Hippocampal formation (tissue), 2 donors: ENCODE measurements at places on chromosomes 4 and X.
A peak's percentile ranks its signal among the peaks of the same experiment; 100 is the strongest.

- DNase-seq = no peak
These were observed 30.1 kb downstream of the NEIL3 start for GRCh38 chr4:177339477-177340374.

DNA sequence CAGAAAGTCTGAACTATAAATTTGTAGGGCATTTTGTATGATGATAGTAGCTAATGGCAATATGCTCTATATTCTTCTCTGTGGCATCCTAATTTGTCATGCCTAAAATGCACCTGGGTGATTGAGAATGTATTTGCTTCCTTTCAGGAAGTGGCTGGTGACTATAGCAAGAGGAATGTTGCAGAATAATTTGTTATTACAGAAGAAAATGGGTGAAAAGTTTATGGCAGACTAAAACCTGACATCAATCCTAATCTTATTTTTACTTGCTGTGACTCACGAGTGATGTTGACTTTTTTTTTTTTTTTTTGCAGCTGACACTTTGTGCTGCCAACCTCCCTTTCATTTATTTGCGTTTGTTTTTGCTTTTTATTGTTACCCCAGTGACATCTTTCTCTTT is 141.1 kb downstream of the MSL3 start:
- DNase-seq = no peak

DNA sequence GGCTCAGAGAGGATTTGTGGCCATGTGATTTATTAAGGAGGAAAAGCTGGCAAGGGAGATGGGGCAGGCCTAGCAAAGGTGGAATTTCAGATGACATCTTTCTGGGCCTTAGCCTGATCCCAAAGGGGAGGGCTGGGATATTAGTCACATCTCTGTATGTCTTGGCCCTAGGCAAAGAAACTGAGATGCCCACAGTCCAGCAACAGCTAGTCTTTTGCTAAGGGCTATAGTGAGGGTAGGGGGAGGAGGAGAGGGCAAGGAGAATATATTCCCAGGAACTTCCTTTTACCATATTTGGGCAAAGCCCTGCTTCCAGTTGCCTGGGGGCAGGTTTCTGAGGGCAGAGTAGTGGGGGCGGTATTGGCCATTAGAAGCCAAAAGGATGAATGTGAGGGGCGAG is 209.8 kb upstream of the NR3C2 start:
- DNase-seq = no peak

- no peak for DNase-seq
These were observed 57.7 kb downstream of the RNF150 start for GRCh38 chr4:141075553-141075952.

GRCh38 chrX:118570209-118570608 is 74.6 kb downstream of the DOCK11 start:
- DNase-seq = no peak

DNA sequence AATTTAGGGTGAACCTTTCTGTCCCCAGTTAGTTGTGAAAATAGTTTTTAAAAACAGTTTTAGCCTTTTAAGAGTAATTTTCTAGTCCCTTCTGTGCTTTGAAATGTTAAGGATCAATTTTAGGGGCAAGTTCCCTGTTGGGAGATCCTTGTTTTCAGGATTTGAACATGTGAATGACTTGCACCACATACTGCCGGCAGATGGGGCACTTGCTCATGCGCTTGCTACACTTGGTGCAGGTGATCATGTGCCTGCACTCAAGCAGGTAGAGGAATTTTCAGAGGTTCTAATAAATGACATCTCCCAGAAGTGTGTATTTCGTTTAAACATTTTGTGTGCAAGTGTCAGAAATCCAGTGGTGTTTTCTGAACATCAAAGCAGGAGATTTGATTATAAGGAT is 195.9 kb downstream of the CHM start:
- no peak for DNase-seq

- DNase-seq = no peak
These were observed 666.4 kb downstream of the ADGRL3 start for GRCh38 chr4:61866378-61867030.

DNA sequence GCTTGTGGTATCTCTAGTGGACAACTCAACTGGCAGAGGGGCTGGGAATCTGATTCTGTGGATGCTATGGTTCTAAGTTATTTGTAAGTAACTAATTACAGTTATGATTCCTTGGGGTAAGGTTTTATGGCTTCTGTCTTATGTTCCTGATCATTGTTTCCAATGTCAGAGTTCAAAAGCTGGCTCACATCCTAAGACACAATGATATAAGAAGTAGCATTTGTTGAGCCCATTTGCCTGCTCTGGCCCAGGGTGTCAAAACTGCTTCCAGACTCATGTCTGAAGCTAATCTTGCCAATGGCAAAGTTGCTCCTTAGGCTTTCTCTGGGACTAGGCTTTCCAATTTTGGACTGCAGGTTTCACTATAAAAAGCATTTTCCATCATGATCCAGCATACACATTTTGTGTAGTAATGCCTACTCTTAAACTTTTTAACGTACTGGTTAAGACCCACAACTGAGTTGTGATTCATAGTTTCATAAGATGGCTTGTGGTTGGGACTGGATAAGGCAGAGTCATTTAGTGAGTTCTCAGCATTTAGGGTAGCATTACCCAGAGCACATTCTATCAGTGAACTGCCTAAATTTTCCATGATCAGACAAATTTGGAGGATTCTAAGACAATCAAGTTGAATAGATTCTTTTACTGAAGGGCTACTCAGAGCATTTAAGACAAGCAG is 50.0 kb downstream of the CCNI start:
- no peak for DNase-seq

DNA sequence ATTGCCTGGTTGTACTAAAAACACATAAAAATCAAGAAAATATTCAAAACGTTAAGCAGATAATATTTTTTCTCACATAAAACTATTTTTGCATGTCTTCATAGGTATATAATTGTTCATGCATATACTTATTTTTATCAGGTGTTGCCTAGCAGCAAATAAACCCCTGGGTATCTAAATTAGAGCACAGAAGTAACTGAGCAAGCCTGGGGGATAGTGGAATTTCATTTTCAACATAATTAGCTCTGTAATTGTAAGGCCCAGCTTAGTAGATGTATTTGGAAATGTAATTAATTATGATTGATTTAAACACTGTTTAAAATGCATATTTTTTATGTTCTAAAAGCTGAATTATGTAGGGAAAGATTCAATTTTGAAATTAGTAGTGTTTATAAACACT is 82.9 kb downstream of the ANKRD50 start:
- DNase-seq = no peak

DNA sequence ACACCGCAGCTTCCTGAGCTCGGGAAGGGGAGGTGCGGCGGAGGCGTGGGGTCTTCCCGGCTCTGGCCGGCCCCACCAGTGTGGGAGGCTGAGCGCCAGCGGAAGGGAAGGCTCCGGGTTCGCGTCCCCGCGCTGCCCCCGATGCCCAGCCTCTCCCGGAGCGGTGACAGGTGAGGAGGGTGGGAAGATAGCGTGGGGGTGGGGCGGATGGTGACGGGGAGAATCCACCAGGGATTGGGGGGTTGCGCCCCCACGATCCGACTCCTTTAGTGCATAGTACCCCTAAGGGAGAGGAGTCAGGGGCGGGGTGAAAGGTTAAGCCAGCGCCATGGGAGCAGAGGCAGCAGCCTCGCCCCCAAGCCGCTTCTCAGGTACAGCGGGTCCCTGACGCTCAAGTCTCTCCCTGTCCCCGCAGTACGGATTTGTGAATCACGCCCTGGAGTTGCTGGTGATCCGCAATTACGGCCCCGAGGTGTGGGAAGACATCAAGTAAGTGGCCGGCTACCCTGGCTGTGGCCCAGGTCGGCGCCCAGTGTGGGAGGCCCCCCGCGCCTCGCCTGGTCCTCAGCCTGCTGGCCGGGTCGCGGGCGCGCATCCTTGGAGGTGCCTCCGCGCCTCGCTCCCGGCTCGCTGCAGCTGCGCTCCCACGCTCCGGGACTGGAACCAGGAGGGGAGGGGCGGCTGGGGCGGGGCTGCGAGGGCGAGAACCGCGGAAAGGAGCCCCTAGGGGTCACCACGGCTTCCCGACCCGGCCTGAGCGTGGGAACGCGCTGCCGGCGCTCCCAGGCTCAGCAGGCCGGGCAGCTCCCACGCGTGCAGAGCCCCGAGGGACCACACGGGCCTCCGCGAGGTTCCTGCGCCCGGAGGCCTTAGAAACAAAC is 791 bp downstream of the GUCY1B1 start:
- DNase-seq = peak; percentile 36

GRCh38 chrX:84046403-84046984 is 141.5 kb downstream of the RPS6KA6 start:
- DNase-seq = peak; percentile 0

GRCh38 chr4:2932951-2933565 is 30.1 kb downstream of the NOP14 start:
- no peak for DNase-seq

- DNase-seq = no peak
These were observed 2.5 kb downstream of the SPIN2A start for GRCh38 chrX:57134702-57135101.
